ENCODE measurements at places on chromosomes 1 and 21. TPM values are rescaled to one million over a fixed set of nuclear protein-coding genes. Genes with fewer than 3 reads are reported as not detected.

The LCE3D gene
- not detected for polyA plus RNA-seq

The MPL gene
- polyA plus RNA-seq = not detected

The MCOLN2 gene
- not detected for polyA plus RNA-seq

The GRIK3 gene
- not detected for polyA plus RNA-seq

The CYP4A22 gene
- polyA plus RNA-seq = not detected

The TMOD4 gene
- polyA plus RNA-seq = 0.61 TPM

The RPS8 gene
- 2,822 TPM for polyA plus RNA-seq

The KRTAP21-1 gene
- not detected for polyA plus RNA-seq

The RGS18 gene
- polyA plus RNA-seq = not detected

The TMEM53 gene
- polyA plus RNA-seq = 20.2 TPM

The PALMD gene
- polyA plus RNA-seq = 5.5 TPM

The PTPN14 gene
- polyA plus RNA-seq = 3.8 TPM

The CD1B gene
- polyA plus RNA-seq = not detected

The NES gene
- polyA plus RNA-seq = 2.5 TPM

The COP1 gene
- polyA plus RNA-seq = 20.5 TPM

The TRMT13 gene
- polyA plus RNA-seq = 9.3 TPM

The AMY2A gene
- polyA plus RNA-seq = not detected

The TTC39A gene
- polyA plus RNA-seq = 1.5 TPM

The MED8 gene
- polyA plus RNA-seq = 13.0 TPM

The FCRL3 gene
- not detected for polyA plus RNA-seq

The C1orf226 gene
- 6.0 TPM for polyA plus RNA-seq

The S100A1 gene
- polyA plus RNA-seq = 238 TPM

The SPATA17 gene
- polyA plus RNA-seq = 0.31 TPM

The PTAFR gene
- polyA plus RNA-seq = 24.0 TPM

The LCE2A gene
- not detected for polyA plus RNA-seq

The SELL gene
- polyA plus RNA-seq = 0.18 TPM

The HSD3B1 gene
- not detected for polyA plus RNA-seq

The NCMAP gene
- 20.0 TPM for polyA plus RNA-seq

The F5 gene
- 64.0 TPM for polyA plus RNA-seq

The MAP3K7CL gene
- 0.04 TPM for polyA plus RNA-seq

The PRELP gene
- polyA plus RNA-seq = not detected

The LORICRIN gene
- polyA plus RNA-seq = not detected

The LCE5A gene
- polyA plus RNA-seq = not detected

The RNU1-4 gene
- polyA plus RNA-seq = under 0.01 TPM

The ZNF593OS gene
- polyA plus RNA-seq = not detected

The ASTN1 gene
- polyA plus RNA-seq = not detected

The PARS2 gene
- polyA plus RNA-seq = 3.2 TPM

Measured in HepG2 (cell line).